ENCODE measurements at places on chromosomes 7 and 10. TPM values are rescaled to one million over a fixed set of nuclear protein-coding genes. Genes with fewer than 3 reads are reported as not detected.

The ADAM12 gene
- total RNA-seq = 22.8 TPM

The TMEM225B gene
- total RNA-seq = 0.89 TPM

The ZP3 gene
- 0.79 TPM for total RNA-seq

The SMNDC1 gene
- total RNA-seq = 13.8 TPM

The PRKCQ gene
- 2.7 TPM for total RNA-seq

The C10orf62 gene
- total RNA-seq = 0.20 TPM

The TACR2 gene
- total RNA-seq = 0.10 TPM

The FKBP14 gene
- 30.4 TPM for total RNA-seq

The ZPBP gene
- not detected for total RNA-seq

DNA sequence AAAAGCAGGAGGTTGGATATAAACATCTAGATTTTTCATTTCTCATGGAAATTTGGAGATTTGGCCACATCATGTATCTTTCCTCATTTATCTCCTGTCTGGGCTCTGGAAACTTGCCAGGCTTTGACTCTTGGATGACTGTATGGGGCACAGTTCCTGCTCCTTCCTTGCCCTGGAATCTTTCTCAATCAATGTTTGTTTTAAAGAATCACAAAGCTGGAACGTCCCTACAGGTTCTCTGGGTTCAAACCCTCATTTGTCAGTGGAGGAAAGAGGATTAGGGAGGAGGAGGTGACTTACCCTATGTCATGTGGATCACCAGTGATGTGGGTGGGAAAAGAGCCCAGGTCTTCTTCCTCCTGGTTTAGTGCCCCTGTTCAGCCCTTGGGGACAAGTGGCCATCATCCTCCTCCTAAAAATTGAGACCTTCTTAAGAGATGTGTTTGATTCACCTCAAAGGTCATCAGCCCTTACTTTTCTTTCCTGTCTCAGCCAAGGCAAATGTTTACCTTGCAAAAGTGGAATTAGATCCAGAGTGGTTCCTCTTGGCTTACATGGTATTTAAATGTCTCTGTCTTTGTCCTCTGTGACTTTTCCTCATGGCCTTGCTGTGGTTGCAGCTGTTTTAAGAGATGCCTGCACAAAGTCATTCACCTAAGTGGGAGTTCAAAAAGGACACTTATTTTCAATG lies 38.8 kb upstream of the PDZD8 start:
- DNase-seq = no peak

DNA sequence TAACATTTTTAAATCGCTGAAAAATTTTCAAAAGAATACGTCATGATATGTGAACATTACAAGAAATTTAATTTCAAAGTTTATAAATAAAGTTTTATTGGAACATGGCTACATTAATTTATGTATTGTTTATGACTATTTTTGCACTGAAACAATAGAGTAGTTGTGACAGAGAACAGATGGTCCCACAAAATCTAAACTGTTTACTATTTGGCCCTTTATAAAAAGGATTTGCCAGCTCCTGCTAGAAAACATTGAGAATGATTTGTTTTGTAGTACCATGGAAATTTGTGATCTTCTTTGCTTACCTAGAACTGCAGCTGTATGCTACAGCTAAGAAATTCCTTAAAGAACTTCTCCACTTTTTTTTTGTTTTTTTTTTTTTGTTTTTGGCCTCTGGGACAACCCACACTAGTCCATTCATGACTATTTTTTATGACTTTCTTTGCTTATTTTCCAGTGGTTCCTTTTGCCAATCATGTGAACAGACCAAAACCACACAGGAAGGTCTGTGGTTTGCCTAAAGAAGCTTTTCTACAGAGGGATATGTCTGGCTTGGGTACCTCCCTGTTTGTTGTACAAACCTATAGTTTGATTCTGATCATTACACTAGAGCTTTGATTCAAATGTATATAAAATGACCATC lies 55.7 kb downstream of the ST7 start:
- DNase-seq = no peak

DNA sequence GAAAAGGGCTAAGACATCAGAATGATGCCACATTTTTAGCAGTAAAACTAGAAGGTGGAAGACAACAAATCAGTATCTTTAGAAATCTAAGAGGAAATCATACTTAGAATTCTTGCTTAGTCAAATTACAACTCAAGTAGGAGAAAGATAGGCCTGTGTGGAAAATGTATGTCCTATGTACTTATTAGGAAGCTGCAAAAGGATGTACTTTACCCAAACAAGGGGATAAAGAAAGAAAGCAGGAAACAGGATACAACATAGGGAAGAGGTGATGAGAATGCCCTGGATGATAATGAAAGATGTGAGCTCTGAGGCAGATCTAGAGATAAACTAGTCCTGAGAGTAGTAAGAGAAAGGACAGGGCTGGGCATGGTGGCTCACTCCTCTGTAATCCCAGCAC lies 54.9 kb downstream of the RNLS start:
- DNase-seq = no peak

DNA sequence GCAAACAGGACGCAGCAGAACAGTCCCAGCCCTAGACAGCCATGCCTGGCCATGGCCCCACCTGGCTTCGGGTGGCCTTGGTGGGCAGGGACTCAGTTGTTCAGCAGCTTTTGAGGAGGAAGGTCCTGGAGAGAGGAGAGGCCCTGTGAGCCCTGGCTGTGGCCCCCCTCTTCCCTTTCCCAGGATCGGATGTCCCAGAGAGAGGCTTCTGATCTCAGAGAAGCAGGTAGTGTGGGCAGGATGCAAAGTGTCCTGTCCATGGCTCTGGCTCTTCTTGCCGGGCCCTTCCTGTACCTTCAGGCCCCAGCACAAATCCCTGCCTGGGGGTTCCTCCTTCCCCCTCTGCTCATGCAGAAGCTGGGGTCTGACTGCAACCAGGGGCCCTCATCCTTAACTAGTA lies 1.6 kb downstream of the PRRT4 start:
- DNase-seq = no peak

DNA sequence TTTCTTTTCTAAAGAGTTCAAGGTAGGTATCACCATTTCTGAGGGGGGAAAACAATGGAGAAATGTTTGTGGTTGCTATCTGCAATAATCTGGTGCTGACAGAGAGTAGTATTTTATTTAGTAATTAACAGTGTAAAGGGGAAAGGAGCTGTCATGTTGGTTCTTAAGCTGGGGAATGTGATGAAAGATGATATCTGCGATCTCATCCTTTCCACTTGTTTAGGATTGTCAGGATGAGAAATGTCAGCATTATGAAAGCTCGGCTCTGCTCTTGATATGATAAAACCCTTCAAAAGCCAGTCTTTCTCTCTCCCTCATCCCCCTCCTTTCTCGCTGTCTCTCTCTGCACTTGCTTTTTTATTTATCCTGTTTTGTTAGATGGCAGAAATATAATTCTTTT lies 106.1 kb downstream of the POU6F2 start:
- DNase-seq = no peak

DNA sequence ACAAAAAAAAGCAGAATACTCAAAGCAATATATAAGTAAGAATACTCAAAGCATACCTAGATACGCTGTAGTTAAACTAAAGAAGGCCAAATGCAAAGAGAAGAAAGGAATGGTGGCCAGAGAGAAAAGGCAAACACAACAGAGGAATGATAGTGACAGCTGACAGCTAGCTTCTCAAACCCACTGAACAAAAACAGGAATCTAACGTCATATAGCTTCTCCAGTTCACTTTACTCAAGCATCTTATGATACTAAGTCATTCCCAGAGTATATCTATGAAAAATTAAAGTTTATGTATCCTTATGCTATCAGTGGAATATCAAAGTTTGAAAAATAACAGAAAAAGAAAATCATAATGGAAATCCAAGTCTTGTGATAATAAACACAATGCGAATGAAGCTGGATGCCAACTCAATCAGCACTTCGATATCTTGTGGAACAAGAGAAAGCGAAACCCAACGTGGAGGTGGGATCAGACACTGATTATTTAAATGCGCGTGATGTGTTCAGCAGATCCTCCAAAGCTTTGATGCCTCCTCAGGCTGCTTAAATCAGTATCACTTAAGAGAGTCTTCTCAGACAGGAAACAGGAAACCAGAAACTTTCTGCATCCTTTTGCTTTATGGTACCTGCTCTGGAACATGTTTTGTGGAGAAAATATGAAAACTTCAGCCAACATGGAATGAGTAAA lies 102.8 kb downstream of the PIP4K2A start:
- DNase-seq = no peak

DNA sequence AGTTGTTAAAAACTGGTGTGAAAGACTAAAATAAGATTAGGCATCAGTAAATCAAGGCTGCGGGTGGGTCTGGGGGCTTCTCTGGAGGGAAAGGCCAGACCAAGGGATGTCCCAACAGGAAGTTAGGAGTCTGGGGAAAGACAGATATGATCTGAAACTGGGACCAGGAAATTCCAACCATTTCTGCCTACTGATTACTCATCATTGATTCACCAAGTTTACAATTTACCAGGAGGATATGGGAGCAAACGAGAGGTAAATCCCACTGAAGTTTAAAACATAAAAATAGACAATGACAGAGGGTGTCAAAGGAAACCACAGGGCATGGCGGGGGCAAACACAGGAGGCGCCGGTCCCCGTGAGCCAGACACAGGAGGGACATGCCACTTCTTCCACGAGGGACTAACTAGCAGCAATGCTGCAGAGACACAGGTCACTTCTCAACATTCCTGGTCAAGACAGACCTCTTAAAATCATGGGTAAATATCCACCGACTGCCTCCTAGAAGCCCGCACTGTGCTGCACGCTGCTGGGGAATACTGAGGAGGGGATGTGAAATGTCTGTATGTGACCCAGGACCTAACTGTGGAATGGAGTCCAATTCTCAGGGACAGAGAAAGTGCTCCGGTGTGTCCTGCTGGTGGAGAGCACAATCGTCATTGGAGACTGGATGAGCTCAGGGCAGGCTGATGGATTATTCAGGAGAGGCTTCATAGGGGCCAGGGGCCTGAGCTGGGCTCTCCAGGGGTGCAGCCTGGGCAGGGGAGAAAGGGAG lies 153.4 kb upstream of the KLF14 start:
- DNase-seq = no peak

GRCh38 chr10:36489611-36490228 lies 635.7 kb upstream of the ANKRD30A start:
- DNase-seq = peak; percentile 7

DNA sequence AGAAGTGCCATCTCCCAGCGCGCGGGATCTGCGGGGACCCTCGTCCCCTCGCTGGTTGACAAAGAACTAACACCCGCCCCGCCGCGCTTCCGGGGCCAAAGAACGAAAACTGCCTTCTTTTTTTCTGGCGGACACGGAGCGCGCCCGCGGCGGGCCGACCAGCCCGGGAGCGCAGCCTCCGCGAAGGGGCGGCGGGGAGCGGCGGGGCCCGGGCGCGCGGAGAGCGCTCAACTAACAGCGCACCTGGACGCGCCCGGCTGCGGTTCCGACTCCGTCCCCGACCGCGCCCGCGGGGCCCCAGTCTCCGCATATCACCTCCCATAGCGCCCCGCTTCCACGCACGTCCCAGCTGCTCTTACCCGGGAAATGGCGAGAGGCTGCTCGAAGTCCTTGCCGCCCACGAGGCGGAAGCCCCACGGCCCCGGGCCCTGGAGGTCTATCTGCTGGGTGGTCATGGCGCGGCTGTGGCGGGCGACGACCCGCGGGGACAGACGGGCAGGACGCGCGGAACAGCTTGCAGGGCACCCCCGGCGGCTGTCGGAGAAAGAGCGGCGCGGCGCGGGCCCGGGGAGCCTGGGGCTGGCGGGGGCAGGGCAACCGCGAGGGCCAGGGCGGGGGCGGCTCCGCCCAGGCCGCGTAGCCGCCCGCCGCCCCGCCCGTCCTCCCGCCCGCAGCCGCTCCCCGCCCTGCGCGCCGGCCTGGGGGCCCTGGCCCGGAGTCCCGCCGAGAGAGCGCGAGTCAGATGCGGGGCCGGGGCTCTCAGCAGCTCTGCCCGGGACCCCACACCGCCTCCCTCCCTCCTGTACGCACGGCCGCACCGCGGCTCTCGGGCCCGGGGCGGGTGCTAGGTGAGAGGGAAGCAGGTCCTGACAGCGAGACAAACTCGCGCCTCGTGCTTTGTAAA lies at the start of gene PDLIM1:
PDLIM1 (minus strand) TSS at position 543 of the 904 bp plus-strand sequence; CDS start at position 455, 88 bp downstream.
- no peak for DNase-seq

DNA sequence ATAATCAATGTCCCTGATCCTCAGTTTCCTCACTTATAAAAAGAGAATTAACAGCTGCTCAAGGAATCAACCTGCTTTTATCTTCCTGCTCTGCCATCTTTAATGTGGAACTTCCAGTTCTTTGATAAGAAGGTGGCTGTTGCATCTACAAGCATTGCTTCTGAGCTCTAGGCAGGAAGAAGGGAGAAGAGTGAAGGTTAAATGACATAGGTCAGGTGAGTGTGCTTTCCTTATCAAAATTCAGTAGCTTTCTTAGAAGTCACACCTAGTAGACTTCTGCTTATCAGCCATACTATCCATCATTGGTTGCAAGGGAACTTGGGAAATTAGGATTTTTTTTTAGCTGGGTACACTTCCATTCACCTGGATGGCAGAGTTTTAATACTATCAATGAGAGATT lies 24.0 kb upstream of the KIF20B start:
- no peak for DNase-seq
